ENCODE measurements at places on chromosomes 4 and X.

- peak; percentile 56 for DNase-seq
Observed at GRCh38 chr4:73603271-73603710, 16.9 kb downstream of the RASSF6 start.

DNA sequence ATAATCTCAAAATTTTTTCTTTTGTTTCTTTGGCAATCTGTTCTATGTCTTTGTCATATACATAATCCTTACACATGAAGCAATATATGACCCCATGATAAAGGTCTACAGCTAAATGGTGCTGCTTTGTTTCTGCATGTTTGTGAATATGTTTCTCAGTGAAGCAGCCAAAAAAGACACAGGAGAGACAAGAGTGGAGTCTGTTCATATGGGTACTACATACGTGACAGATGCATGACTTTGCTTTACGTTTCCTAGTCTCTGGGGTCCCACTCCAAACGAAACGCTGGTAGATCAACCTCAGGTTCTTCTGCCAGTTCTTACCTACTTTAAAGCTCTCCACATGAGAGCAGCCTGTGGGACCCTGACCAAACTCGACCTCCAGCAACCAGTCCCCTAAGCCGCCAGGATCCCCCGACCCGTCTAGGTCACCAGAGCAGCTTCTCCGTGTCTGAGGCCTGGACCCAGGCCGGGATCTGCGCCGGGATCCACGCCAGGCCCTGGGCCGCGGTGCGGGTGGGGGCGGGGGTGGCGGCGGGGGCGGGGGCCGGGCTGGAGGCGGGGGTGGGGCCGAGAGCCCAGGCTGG, 1.5 kb downstream of the USP51 start:
- no peak for DNase-seq

DNA sequence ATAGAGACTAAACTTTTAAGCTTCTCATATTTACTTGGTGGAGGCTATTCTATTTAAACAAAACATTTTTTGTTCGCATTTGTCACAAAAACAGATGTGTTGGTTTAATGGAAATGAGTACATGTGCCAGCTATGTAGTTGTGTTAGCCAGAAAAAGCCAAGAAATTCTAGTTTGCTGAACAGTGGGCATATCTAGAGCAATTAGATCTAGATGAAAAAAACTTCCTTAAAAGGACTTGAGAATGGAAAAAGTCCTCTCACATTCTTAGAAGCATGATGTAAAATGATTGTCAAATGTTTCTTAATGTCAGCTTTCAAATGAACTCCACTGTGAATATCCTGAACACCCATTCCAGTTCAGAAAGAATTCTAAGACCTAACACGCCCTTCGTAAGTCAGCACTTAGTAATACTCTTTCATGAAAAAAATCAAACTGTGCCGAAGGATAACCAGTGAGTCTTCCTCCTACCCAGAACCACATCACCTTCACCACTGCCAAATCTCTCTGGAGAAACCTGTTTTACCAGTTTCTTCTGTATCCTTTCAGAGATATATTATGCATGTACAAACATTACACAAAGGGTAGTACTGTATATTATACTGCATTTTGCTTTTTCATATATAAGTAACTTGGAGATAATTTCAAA, 28.2 kb downstream of the PHKA1 start:
- DNase-seq = peak; percentile 8

DNA sequence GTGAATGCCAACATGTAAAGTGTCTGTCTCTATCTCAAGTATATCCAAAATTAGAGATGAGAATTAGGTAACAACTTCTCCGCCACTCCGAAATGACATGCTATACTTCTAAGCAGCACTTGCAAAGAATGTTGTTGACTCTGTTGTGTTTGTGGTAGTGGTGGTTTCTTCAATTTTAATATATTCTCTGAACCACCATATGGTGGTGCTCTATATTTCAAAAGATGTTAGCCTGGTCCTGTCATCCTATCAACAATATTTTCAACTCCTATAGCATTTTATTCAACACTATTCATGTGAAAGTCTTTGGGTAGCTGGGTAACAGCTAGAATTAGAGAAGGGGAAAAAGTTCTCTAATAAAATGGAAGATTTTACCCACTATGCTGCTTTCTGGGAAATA, 1622.8 kb upstream of the IGFBP7 start:
- peak; percentile 15 for DNase-seq

DNA sequence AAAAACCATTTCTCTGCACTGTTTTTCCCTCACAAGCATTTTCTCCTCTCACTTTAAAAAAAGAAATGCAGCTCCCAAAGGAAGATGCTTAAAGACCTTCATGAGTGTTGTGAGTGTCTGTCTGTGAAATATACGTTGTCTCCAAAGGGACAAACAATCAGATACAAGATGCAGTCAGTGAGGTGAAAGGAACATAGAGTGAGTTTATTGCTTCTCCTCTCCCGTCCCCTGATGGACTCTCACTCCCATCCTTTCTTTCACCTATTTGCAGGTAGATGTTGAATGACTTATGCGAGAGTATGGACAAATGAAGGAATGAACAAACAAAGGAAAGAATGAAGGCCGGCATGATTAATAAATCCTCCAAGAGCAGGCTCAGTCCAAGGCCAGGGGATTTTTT, 561.2 kb upstream of the DIPK2B start:
- DNase-seq = no peak

DNA sequence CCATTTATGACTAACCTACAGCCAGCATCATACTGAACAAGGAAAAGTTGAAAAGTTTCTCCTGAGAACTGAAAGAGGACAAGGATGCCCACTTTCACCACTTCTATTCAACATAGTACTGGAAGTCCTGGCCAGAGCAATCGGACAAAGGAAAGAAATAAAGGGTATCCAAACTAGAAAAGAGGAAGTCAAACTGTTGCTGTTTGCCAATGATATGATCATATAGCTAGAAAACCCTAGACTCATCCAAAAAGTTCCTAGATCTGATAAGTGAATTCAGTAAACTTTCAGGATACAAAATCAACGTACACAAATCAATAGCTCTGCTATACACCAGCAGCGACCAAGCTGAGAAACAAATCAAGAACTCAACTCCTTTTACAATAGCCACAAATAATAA, 64.5 kb downstream of the CENPC start:
- no peak for DNase-seq

DNA sequence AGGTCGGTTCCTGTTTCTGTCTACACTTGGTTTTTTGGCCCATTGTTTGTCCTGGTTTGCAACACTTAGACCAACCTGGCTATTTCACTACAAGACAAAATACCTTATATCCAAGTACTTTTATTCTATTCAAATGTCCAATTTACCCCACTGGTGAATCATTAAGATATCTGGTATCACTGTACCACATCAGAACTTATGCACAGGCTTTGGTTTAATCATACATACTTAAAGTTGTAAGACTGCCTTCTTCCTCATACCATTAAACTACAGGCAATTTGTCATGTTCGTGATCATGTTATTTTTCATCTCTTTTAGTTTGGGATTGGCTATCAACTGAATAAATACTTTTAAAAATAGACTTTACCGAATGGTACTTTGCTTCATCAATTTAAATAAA, 53.0 kb upstream of the ATOH1 start:
- DNase-seq = no peak

- no peak for DNase-seq
Observed at GRCh38 chr4:119706804-119707203, 78.2 kb upstream of the PDE5A start.

DNA sequence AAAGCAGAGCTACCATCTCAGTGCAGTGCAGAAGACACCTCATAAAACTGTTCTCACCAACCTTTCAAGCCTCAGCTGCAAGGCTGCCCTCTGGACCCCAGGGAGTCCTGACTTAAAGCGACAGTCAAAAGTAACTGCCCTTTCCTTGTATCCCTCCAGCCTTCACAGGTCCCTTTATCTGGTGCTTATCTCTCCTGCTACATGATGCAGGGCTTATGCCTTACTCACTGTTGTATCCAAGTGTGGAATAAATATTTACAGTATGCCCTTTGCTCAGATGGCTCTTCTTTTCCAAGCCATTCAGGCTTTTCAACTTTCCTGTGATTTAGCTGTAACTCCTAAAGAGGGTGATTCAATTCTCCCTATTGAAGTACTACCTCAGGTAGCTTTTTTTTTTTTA, 92.6 kb downstream of the KDR start:
- DNase-seq = no peak

- DNase-seq = no peak
Observed at GRCh38 chr4:6575503-6576240, 683 bp downstream of the MAN2B2 start.

DNA sequence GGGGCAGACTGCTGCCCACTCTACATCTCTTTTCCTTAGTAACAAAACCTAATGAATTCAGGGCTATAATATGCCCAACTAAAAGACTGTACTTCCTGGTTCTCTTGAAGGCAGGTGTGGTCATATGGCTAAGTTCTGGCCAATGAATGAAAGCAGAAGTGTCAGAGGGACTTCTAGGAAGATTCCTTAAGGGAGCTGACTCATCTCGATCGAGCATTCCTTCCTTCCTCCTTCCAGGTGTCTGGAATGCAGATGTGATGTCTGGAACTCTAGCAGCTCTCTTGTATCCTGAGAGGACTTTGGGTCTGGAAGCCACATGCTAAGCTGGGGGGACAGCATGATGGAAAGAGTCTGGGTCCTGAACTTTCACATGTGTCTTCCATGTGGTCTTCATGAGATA, 116.2 kb upstream of the STX18 start:
- DNase-seq = no peak

DNA sequence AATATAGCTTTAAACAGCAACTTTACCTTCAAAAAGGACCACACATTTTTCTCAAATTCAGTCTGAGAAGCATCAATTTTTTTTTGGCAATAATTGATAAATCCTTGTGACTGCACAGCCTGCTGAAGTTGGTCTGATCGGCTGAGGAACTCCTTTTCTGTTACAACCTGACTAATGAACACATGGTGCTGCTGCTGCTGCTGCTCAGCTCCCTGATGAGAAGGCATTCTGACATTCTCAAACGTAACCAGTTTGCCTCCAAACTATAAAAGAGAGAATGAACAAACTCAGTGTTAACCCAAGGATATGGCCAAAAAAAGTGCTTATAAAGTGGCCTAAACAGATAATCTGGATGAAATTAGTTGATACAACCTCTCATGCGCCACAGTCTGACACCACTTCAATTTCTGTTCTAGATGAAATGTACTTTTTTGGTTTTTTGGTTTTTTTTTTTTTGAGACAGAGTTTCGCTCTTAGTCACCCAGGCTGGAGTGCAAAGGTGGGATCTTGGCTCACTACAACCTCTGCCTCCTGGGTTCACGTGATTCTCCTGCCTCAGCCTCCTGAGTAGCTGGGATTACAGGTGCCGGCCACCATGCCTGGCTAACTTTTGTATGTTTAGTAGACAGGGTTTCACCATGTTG, 26.5 kb downstream of the SEC31A start:
- DNase-seq = no peak

GRCh38 chr4:42615131-42615763, 41.7 kb downstream of the ATP8A1 start:
- no peak for DNase-seq

GRCh38 chrX:2635342-2635741, 55.8 kb upstream of the CD99 start:
- DNase-seq = no peak

GRCh38 chr4:154503598-154503997, 12.0 kb upstream of the DCHS2 start:
- peak; percentile 53 for DNase-seq

DNA sequence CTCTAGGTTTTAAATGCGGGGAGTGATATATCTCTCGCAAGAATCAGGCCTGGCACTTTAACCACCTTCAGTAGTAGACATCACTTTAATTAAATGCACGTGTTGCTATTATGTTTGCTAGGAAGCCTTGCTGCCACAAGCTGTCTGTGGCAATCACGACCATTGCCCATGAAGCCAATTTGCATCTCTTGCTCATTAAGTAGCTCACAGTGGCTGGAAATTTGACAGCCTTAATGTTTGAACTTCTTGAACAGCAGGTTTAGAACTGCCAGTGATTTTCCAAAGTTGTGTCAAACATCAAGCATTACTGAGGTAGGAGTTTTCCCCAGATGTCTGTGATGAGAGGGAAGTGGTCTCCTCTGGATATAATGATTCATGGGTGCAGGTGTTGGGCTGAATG, 642.3 kb upstream of the CPEB2 start:
- DNase-seq = no peak

DNA sequence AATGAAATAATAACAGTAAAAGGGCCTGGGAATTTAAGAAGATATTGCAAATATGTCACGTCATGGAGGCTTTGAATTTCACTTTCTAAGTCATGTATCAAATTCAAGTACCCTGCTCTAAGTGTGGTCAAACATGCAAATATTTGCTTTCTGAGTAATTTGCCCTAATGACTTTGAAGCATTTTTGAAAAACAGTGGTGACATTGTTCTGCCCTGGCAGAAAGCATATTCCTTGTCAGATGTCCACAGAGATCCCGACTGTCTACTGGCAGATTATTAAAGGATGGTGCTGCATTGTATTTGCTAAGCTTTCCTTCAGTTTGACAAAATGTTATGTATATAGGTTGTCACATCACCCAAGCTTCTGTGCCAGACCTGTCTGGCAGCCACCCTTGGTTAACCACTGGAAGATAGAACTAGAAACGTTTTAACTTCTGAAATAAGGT, 92.5 kb downstream of the ANK2 start:
- no peak for DNase-seq

DNA sequence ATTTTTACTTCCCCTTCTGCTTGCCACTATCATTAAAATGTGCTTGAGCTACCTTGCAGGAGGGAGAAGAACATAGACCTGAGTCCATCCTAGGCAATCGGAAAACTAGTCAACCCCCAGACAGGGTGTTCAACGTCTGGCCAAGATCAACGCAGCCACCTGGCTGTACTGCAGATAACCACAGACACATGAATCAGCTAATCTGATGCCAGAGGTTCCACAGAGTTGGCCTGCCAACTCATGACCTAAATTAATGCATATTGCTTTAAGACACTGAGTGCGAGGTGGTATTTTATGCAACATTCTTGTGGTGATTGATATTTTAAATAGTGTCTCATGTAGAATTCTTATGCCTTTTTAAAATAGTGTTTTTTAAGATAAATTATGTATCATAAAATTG, 1283.8 kb upstream of the PABPC4L start:
- DNase-seq = peak; percentile 25

DNA sequence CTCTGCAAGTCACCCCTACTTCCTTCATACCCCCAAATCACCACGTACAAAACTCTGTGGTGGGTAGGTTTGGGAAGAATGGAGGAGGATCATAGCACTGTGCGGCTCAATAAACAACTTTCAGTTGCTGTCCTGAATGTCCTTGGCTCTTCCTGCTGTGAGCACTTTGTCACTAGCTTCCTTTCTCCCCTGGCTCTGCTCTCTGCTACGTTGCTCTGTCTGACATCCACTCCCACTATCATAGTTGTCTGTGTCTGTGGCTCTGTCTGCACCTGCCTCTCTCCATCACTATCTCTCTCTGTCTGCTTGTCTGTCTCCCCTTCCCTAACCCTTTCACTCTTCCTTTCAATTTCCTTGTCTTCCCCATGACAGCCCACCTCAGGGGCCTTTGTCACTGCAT, 21.2 kb upstream of the SMPX start:
- DNase-seq = no peak

DNA sequence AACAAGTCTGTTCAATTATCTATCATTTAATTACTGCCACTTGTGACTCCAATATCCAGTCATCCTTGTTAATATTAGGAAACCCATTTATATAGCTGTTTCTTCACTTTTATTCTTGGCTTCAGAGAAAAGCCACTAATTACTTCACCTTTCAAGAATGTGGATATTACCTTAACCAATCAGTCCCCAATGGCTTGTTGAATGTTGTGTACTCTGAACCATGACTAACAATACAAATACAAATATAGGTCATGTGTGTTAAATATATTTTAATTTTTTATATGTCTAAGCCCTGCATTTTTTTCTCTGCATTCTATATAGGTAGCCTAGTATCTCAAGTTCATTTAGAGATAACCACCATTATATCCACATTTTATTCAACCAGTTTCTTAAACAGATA, 1513.4 kb upstream of the AGA start:
- DNase-seq = no peak

Measured in MCF 10A (cell line).